ENCODE measurements at places on chromosomes 5 and 9.

GRCh38 chr5:172529896-172530295 is 75.6 kb upstream of the SH3PXD2B start:
- no peak for DNase-seq

DNA sequence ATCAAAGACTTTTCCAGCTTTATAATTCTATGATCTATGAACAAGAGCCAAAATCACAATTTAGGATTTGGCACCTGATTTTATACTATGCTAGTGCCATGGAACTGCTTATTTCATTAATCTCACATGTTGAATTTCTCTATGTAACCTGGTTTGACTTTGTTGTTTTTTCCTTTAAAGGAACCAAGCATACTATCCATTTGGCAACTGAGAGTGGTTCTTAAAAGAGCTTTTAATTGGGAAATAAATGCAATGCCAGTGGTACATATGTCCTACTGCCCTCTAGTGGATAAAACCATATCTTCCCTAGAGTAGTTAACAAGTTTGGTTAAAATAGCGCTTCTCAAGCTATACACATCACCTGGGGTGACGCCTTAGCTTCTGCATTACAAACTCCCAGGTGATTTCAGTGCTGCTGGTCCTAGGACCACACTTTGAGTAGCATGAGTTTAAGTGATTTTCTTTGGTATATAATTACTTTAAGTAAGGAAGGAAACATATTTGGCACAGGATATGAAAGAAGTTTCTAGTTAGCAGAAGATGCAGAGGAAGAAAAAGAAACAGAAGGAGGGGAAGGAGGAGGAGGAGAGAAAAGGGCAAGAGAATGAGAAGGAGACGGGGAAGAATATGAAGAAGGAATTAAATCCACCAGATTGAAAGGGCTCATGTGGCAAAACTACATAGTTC is 56.8 kb downstream of the FGF10 start:
- DNase-seq, result no peak

GRCh38 chr5:79581535-79581934 is 30.7 kb upstream of the TENT2 start:
- no peak for DNase-seq

- DNase-seq, result no peak
Measured at GRCh38 chr9:127858041-127858512, 3.6 kb upstream of the ENG start.

DNA sequence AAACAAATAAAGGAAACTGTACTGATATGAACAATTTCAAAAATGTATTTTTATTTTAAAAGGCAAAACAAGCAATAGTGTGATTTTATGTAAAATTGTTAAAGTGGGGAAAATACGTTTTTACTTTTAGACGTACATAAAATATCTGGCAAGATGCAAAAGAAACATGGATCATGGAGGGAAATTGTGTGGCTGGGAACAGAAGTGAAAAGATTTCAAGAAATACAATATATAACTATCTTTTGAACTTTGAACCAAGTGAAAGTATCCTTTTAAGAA is 1.5 kb upstream of the ZNF367 start:
- no peak for DNase-seq

GRCh38 chr9:115152281-115152820 is 34.4 kb upstream of the TNC start:
- no peak for DNase-seq

DNA sequence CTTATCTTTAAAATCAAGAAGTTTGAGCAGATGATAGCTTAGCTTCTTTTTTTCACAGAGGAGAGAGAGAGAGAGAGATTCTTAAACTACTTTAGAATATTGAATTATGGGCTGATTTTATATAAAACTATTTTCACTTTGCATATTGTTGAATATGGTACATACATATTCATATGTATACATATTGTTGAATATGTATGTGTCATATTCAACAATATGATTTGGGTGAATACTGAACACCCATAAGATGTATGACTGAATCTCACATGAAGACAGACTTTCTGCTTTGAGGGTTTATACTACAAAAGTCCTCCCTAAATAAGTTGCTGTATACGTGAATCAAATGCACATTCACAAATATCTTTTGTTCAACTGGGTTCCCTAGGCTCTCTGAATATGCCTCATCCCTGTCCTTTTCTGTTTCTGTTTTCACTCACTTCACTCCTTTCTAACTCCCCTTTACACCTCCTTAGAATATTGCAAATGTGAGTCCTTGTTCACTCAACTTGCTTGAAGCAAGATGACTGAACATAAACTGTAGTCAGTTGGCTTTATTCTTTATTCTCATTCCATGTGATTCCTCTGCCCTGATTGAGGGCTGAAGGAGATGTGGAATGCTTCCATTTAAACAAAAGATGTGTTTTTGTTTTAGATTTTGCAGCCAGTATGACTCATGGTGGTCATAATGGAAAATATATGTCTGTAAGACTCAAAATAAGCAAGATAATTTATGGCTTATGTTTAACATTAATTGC is 225.4 kb upstream of the DAB2 start:
- DNase-seq, result no peak

DNA sequence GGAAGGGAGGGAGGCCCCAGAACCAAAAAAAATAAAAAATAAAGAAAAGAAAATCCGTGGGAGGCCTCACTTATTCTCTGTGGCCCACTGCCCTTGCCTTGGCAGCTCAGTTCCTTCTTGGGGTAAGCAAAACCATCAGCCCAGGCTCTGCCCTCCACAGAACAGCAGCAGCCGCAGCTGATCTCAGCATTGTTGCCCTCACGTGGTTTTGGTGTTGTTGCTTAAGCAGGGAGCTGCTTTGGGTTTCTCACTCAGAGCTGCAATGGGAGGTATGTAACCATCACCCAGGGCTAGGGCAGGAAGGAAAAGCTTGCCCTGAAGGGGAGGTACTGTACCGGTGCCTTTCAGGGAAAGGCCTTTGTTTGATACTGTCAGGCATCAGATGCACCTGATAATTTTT is 374.7 kb upstream of the WWC1 start:
- no peak for DNase-seq

GRCh38 chr9:14314424-14314928 is 535 bp upstream of the NFIB start:
- DNase-seq, result no peak

- no peak for DNase-seq
Measured at GRCh38 chr5:126383776-126384175, 39.4 kb upstream of the GRAMD2B start.

GRCh38 chr9:77731930-77732329 is 83.8 kb upstream of the GNA14 start:
- DNase-seq, result no peak

DNA sequence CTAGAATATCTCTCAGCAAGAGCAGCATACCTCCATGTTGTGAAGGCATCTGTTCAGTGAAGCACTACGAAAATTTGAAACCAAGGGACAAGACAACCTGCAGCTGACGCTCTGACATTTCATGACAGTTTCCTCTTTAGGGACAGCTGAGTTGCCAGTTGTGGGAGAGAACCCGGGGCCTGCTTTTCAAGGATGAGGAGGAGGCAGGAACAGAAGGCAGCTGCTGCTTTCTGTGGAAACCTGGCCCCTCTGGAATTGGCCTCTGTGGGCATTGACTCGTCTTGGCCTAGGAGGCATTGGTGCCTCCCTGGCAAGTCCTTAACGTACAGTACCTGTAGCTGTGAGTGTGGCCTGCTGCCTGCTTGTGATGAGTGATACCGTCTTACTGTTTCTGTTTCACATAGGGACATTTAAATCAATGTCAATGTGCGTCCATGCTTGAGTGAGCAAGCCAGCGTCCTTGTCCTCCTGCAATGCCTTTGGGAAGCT is 21.6 kb downstream of the SLC46A2 start:
- no peak for DNase-seq

- DNase-seq, result no peak
Measured at GRCh38 chr5:55852503-55852902, 1.3 kb downstream of the IL31RA start.

DNA sequence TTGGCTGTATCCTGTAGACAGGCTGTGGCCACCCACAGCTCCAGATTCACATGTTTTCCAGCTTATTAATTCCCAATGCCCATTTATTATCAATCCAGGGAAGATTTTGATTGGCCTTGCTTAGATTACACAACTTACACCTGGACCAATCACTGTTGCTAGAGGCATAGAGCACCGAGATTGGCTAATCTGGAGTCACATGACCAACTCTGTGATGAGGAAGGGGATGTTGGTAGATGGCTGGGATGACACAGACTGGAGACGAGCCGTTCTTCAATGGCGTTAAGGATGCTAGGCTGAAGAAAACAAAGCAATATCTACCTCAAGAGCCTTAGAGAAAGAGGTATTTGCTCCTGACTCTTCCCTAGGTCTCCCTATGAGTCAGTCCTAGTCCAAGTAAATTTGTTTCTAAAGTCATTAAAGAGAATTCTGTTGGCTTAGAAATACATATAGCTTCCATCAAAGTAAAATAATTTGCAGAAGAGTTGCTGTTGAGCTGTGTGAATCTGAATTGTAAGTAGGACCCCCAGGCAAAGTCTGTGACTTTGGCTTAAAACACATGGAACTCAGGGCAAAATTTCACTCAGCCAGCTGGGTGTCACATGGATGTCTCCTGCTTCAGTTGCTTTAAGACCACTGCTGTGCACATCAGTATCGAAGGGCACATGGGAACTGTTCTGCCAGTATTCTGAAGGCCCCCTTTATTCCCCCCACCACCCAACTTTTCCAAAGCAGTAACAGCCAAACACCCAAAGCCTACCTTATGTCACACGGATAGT is 326.4 kb upstream of the KLF4 start:
- DNase-seq, result no peak

DNA sequence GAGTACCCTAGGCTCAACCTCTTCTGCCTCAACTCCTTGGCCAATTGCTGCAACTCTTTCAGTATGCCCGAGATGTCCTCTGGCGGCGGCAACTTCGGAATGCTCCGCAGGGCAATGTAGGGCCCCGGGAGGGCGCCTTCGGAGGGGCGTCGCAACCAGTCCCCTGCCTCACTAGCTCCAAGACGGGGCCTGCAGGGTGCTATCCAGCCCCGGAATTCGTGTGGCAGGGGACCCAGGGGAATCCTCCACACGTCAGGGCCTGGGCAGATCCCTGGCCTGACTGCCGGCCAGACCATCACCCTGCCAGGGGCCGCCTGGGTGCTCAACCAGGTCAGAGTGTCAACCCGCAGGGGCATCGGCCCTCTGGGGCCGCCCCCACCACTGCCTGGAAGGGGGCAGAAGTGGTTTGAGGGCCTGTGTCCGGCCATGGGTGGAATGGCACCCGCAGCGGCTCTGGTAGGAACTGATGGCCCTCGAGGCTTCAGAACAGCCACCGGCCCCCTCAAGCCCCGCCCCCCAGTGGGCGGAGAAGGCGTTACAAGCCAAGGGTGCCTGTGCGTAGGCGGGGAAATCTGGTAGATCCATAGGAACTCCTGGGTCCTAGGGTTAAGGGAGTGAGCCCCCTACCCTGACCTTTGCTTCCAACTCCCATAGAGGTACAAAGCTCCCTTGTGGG is at the start of gene POU5F2:
POU5F2 (minus strand) TSS at position 465 of the 676 bp plus-strand sequence; CDS start at position 428, 37 bp downstream.
- DNase-seq, result no peak

DNA sequence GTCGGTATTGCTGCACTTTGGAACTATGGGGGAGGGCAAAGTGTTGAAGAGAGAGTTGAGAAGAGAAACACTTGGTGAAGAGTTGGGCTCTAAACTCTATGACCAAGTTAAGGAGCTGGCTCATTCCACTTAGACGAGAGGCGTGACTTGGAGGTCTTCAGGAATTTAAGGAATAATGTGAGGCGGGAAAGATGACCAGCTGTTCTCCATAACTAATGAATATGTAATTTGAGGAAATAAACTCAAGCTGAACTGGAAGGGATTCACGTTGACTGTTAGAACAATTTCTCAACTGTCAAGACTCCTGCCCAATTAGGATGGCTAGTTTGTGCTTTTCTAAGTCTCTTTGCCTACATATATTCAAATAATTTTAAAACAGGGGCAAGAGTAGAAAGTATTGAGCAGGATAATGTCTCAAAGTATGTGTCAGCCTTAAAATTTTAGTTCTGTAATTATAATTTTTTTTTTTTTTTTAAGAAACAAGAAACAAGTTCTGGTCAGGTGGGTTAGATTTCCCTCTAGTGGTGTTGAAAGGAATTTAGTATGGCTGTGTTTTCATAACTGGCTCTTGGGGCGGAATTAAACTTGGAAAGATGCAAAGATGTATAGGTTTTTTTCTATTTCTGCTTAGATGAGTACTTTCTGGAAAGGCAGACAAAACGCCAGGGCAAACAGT is 33.4 kb downstream of the TMEM252 start:
- DNase-seq, result no peak

- DNase-seq, result no peak
Measured at GRCh38 chr9:124428751-124429529, 13.7 kb upstream of the PSMB7 start.

GRCh38 chr5:82275216-82275664 is 2.9 kb downstream of the RPS23 start:
- no peak for DNase-seq

GRCh38 chr9:89738137-89738932 is 133.5 kb downstream of the GADD45G start:
- no peak for DNase-seq

DNA sequence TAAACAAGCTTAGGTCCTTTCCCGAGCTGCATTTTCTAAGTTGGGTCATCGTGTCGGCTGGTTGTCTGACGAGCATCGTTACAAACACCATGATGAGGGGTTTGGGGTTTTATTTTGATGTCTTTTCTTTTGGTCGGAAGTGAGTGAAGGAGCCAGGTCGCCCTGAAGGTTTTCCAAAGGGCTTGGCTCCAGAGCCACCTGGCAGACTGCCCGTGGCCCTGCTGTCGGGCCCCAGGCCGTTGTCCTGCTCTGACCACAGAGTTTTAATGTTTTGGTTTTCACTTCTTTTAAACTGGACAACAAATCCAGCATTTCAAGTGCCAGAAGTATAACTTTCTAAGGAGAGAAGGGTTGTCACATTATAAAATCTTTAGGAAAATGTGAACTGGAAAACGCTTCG is 42.3 kb downstream of the TENT4A start:
- no peak for DNase-seq

- no peak for DNase-seq
Measured at GRCh38 chr5:113514289-113514635, 768 bp downstream of the YTHDC2 start.

GRCh38 chr5:5242056-5242455 is 101.9 kb downstream of the ADAMTS16 start:
- no peak for DNase-seq

- no peak for DNase-seq
Measured at GRCh38 chr5:175216991-175217390, 227.0 kb downstream of the DRD1 start.

- DNase-seq, result no peak
Measured at GRCh38 chr5:28561522-28561921, 1523.1 kb upstream of the CDH9 start.

GRCh38 chr5:115069087-115069968 is 100.4 kb downstream of the TRIM36 start:
- no peak for DNase-seq

- DNase-seq, result no peak
Measured at GRCh38 chr9:74205056-74205455, 292.1 kb upstream of the RORB start.

DNA sequence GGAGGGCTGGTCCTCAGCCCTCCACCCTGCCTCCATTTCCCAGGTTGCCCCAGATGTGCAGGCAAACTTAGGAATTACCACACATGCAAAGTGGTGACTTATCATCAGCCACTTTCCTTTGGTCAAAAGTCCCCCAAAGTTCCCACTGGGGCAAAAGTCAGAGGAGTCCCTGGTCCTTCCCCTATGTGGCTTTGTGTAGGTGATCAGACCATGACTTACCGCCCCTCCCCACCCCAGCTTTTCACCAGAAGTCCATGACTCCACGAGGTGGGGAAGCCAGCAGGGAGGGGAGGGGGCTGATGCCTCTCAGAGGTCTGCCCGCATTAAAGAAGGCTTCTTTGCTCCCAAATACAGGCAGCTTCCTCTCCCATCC is 5.8 kb downstream of the TRAF1 start:
- DNase-seq, result no peak

All from stimulated activated CD4-positive, alpha-beta T cell treated with anti-CD3 and anti-CD28 coated beads, TNF-alpha, amount 100 ng/mL, for 4 hours (primary cell).